NCI-H524 treated with DMSO at 0.1 percent for 48 hours (cell line): ENCODE measurements at places on chromosomes 4 and X.

DNA sequence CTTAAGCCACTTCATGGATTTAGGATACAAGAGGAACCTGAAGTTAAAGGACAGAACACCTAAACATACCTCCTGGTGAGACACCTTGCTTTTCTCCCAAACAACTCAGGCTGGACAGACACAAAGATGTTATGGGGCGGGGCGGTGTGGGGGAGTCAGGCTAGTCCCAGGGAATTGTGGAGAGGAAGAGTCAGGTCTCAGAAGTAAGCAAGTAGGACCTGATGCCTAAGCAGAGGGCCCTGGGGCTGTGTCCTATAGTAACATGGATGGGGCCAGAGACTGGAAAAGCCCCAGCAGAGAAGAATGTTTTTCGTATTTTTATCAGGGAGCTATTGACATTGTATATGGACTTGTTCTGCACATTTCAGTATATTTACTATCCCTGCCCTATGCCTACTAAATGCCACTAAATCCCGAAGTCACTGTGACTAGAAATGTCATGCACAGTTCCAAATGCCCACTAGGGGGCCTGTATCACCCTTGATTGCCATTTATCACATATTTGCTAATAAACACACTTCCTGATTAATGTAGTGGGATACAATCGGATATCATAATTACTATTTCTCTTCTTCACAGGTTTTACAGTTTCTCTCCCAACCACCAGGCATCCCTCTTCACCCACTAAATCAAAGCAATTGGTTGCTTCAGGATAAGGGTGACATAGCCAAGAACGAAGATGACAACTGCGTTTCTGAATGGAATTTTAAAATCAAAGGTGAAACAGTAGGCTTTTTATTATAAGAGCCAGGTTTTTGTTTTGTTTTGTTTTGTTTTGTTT is 23.8 kb upstream of the ARHGAP10 start:
- no peak for DNase-seq

GRCh38 chr4:151887031-151887815 is 126.4 kb upstream of the GATB start:
- DNase-seq = no peak

DNA sequence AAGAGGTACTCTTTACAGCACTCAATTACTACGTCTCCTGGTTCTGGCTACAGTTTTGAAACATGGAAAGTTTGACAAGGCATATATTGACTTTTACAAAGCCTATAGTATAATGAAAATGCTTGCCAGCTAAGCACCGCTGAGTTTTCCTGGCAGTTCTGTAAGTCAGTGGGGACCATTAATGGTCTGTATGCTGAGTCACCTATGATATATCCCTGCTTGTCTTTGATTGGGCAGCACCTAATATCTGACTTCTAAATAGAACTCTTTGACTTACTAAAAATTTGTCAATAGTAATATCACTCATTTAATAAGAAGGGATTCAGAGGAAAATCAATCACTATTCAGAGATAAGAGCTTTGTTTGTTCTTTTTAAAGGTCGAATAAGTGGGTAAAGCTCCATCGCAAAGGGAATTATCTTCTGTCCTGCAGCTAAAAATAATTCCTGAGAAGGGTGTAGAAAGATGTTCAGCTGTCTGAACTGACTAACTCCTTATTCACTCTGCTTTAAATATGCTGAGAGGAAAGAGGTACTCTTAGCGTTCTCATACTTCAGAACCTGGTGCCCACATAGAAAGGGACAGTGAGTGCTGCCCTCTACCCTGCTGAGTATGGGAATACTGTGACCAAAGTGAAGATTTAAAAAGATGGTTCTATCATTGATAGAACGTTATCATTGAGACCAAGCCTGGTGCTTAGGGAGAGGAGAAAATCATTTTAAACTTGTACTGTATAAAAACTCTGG is 959 bp downstream of the SMPX start:
- no peak for DNase-seq

- no peak for DNase-seq
Observed at GRCh38 chr4:185541251-185541727, 6.0 kb upstream of the PDLIM3 start.

DNA sequence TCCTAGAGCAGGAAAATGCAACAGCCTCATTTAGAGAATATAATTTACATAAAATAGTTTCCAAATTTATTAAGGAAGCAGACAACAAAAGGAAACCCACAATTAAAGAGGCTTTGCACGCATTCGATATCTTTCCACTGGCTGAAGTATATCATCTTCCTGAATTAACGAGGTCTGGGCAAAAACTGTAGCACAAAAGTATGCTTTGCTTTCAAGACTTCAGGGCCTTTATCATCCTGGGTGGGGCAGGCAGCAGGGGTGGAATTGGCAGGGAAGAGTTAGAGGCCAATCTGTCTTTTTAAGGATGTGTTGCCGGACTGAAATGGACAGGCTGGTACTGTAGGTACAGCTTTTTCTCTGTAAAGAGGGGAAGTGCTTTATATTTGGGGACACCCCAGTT is 17.0 kb upstream of the STX18 start:
- DNase-seq = no peak

- no peak for DNase-seq
Observed at GRCh38 chrX:68693481-68694434, 46.3 kb downstream of the STARD8 start.

- DNase-seq = no peak
Observed at GRCh38 chr4:28232376-28232775, 1371.7 kb downstream of the STIM2 start.

GRCh38 chrX:84186603-84187532 is 1.1 kb downstream of the RPS6KA6 start:
- DNase-seq = no peak

- no peak for DNase-seq
Observed at GRCh38 chr4:169070071-169070894, 60.2 kb upstream of the CBR4 start.

GRCh38 chr4:80568891-80569290 is 233.4 kb downstream of the CFAP299 start:
- DNase-seq = no peak

DNA sequence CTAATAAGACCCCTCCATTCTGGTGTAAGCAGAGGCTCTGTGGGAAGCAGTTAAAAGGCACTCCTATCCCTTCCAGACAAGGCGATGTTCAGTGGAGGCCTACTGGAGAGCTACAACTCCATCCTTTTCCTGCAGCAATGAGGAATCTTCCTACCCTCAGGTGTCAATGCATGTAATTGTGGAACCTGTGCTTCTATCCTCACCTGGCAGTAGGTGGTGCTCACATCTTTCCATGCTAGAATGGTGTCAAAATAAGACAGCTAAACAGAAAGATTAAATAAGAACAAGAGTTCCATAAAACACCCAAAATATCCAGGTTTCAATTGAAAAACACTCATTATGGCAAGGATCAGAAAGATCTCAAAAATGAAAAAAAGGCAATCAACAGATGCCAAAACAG is 224.6 kb downstream of the IL15 start:
- DNase-seq = no peak

DNA sequence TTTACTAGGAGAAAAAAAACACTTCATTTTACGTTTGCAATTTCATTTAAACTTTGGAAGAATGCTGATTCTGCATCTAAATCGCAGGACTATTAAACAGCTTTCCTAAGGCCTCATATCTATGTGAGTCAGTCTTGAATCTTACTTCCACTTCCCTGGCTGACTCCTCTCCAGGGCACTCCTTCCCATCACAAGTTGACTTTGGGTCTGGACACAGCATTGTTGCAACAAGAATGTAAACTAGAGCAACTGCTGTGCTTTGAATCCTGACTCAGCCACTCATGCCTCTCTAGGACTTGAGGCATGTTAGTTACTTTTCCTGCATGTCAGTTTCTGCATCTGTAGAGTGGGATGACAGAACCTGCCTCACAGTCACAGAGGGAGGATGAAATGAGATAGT is 413.8 kb downstream of the FAT4 start:
- DNase-seq = no peak

GRCh38 chr4:122588453-122589238 is 32.2 kb downstream of the IL21 start:
- no peak for DNase-seq

DNA sequence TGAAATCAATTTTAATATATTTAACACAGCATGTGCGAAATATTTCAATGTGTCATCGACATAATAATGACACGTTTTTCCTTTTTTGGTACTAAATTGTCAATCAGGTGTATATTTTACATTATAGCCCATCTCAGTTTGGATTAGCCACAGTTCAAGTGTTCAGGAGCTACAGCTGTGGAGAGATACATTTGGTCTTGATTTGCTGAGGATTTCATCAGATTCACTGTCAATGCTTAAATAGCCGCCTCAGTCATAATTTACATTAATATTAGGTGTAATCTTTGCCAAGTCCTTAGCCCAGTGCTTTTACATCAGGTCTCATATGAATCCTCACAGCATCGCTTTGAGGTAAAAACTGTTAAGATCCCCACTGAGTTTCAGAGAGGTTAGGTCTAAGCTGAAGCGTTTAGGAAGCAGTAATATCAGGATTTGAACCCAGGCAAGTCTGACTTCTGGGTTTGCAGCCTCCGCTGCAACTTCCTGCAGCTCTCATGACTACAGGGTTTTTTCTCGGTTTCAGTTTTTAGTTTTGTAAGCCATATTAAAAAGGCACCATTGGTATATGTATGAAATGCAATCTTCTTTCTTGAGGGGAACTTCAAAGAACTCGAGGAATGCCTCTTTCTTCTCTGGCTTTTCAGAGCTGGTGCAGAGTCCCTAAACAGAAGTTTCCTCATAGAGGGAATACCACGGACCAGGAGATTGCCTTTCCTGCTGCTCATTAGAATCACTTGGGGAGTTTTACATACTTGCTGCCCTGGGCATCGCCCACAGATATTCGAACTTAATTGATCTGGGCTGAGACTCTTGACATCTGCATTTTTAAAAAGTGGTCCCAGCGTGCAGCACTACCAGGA is 6.4 kb downstream of the MTM1 start:
- DNase-seq = no peak
